ENCODE measurements at places on chromosomes 3 and 15. TPM values are rescaled to one million over a fixed set of nuclear protein-coding genes. Genes with fewer than 3 reads are reported as not detected.

FHIT gene
- 1.1 TPM for total RNA-seq

RNU5B-1 gene
- not detected for total RNA-seq

LDHAL6B gene
- not detected for total RNA-seq

ADAMTS17 gene
- 0.09 TPM for total RNA-seq

SLC6A1 gene
- not detected for total RNA-seq

FAM81A gene
- total RNA-seq, result 0.18 TPM

Measured in smooth muscle cell of bladder (primary cell).